T follicular helper cell (primary cell): ENCODE measurements at places on chromosomes 1 and 21.
A peak's percentile ranks its signal among the peaks of the same experiment; 100 is the strongest.

- no peak for DNase-seq
Observed at GRCh38 chr1:36570006-36570405, 87.3 kb upstream of the CSF3R start.

DNA sequence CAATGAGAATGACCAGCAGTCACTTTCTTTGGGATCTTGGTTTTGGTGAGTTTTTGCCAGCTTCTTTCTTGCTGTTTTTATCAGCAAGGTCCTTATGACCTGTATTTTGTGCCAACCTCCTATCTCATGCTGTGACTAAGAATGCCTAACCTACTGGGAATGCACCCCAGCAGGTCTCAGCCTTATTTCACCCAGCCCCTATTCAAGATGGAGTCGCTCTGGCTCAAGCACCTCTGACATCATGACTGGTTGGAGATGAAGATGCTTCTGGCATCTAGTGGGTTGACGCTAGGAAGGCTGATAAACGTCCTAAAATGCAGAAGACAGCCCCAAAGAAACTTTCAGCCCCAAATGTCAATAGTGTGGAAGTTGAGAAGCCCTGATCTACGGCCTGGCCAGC is 33.6 kb upstream of the NHLH2 start:
- no peak for DNase-seq

GRCh38 chr1:156090840-156091188 is 8.5 kb upstream of the MEX3A start:
- DNase-seq, result peak; percentile 82

GRCh38 chr1:46039571-46040052 is 92.8 kb downstream of the PIK3R3 start:
- DNase-seq, result no peak

DNA sequence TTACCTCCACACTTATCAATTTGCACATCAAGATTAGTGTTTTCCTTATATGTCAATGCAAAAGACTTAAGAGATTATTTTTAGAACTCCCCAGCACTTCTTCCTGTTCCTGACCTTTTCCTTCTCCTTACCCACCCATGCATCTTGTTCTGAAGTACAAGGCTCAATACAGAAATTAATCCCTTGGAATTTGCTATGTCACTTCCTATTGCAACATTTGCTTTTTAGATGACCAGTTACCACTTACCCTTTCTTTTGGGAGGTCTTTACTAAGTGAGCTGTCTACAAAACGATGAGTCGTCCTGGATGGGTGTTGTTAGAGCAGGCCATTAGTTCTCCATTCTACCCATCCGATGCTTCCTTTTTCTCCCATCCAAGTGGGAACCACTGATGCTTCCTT is 221.2 kb downstream of the FMN2 start:
- DNase-seq, result no peak

DNA sequence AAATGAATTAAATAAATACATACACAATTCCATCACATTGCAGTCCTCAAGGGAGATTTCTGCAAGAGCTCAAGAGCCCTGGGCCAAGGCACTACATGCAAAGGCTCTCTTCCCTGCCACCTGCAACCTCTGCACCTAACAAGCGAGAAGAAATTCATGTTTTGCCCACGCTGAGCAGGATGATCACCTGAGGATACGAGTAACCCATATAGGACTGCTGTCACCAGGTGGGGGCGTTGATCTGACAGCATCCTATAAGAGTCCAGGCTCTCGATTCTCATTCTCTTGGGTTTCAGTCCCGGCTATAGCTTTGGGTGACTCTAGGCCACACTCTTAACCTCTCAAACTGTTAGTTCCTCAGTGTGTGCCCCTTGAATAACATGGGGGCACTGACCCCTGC is 18.7 kb upstream of the SPOCD1 start:
- DNase-seq, result no peak

GRCh38 chr1:235108185-235108593 is 20.4 kb downstream of the TOMM20 start:
- DNase-seq, result no peak

GRCh38 chr21:31479222-31479621 is 135.2 kb upstream of the TIAM1 start:
- no peak for DNase-seq

GRCh38 chr1:67683766-67684525 is 1.1 kb upstream of the GADD45A start:
- DNase-seq, result no peak

DNA sequence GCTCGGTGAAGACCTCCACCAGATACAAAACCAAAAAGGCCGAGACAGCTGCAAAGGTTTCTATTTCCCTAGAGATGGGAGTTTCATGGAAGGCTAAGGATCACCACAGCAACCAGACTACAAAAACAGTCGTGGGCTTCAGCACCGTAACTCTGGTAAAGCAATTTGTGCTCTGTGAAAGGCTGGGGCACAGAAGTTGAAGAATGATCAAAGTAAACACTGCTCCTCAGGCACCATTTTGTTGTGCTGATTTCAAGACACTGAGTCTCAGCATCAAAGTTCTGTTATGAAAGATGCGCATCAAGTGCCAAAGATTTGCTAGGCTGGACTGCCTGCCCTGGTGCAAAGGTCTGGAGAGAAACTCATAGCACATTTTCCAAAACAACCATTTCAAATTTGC is 116.2 kb downstream of the TGFBR3 start:
- no peak for DNase-seq

GRCh38 chr1:185681034-185681633 is 53.1 kb upstream of the HMCN1 start:
- no peak for DNase-seq

GRCh38 chr1:88118176-88118845 is 565.8 kb upstream of the PKN2 start:
- no peak for DNase-seq

DNA sequence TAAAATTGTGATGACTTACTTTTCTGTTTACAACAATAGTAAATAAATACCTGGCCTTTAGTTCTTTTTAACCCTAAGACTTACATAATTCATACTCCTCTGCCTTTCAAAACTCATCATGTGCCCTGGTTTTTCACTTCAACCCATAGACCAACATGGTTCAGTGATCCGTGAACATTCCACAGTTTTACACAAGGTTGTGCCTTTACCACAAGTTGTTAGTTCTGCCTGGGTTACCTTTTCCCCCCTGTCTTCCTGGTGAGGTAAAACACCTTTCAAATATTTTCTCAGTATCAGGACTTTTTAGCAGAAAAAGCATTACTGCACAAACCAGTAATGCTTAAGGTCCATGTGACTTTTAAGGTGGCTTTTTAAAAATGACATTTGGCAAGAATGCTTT is 1466.4 kb downstream of the PLA2G4A start:
- DNase-seq, result no peak

DNA sequence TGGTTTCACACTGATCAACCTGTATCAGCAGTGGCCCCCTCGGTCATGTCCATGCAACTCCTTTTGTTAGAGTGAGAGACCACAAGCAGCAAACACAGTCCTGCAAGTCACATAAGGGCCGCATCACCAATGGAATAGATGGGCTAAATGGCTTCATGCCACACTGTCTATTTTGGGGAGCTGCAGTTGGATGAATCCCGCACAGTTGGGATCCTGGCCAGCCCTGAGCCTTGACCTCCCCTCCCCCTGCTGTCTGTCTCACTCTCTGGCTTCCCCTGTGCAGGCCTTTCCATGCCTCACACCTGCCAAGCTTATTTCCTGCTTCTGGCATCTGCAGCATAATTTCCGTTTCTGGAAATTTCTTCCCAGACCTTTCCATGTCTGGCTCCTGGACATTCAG is 57.0 kb downstream of the CNIH3 start:
- DNase-seq, result no peak

DNA sequence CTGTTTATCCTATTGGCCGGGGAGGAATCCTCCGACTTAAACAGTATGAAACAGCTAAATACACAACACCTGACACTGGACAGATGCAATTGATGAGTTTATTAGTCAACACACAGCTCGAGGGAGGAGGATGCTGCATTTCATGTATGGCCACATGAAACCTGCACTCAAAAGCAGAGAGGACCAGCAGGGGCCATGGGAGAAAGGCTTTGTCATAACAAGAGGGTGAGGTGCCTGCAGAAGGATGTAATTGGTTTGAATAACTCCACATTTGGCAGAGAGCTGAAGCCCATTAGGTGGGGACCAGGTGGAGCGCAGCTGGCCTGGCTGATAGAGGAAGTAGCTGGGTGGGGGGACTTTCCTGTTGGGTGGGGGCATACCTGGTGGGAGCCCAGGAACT is 599.1 kb downstream of the PTPRU start:
- DNase-seq, result no peak

DNA sequence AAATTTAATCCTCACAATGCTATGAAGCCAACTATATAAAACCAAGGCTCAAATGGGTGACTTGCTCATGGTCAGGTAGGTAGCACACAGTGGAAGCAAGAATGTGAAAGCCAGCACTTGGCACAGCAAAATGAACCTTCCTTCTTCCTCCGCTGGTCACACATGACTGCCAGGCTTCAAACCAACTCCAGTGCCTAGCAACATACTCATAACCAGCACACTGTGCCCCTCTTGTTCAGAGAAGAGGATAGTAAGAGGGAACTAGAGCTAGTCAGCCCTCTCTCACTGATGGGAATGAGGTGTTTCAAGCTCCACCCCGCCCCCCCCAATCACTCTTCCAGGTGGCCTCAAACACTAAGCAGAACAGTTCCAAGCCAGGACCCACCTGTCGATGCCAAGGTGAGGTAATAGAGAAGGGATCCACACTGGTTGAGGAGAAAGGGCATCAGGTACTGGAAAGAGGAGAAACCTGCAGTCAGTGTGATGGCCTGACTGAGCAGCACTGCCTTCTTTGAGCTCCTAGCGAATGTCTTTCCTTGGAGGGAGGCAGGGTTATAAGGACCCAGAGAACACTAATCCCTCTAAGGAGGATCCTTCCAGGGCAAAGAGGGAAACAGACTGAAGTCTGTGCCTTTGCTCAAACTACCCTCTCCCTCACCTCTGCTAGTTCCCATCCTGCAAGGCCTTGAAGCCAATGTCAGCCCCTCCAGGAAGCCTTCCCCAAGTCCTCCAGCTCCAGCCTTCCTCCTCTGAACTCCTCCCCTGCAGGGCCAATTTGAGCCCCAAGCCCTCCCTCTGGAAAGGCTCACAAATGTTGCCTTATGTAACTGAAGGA is 1.2 kb downstream of the TMEM234 start:
- DNase-seq, result no peak

GRCh38 chr1:53043271-53043670 is 18.7 kb upstream of the PODN start:
- no peak for DNase-seq

DNA sequence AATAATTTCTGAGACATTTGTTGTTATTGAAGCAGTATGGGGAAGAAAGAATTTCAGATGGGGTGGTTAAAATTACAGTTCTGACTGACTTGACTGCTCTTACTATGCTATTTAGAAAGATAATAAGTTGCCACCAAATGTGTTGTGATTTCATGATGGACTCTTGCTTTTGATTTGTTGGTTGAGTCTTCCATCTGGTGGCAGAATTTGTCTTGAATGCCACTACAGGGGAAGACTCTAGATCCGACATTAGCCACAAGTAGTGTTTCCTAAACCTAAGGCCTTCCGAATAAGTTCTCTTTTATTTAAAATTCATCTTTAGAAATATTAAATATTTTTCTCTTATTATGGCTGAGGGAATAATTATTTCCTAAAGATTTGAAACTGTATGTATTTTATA is 190.9 kb upstream of the ADGRL4 start:
- no peak for DNase-seq

GRCh38 chr1:153598309-153599172 is 14.4 kb downstream of the S100A16 start:
- no peak for DNase-seq

- DNase-seq, result no peak
Observed at GRCh38 chr1:9275567-9276034, 17.1 kb upstream of the SPSB1 start.

DNA sequence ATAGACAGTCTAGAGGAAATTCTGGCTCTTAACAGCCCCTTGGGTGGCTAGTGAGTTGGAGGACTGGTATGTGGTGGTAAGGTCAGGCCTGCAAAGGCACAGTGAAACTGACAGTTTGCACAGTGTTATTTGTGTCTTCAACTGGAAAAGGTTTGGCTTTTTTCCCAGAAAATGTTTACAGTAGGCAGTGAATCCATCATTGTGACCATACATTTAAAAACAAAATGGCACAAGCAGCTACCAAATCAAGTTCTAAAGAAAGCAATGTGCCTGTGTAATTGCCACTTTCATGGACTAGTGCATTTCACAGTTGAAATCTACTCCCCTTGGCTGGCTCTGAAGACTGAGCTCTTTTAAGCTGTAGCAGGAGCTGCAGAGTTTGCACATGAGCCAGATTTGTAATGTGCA is 24.8 kb downstream of the ATPAF1 start:
- no peak for DNase-seq

GRCh38 chr1:15758343-15758931 is at the start of gene FBLIM1:
Gene FBLIM1, plus strand, starts transcription at chr1:15758795. Its CDS starts 6,189 bp downstream, at chr1:15764984.
- DNase-seq, result no peak

GRCh38 chr1:163674236-163674635 is 352.5 kb downstream of the NUF2 start:
- DNase-seq, result no peak

GRCh38 chr1:248695451-248696132 is 7.0 kb downstream of the OR14I1 start:
- DNase-seq, result no peak

GRCh38 chr1:12376236-12377045 is 146.6 kb downstream of the VPS13D start:
- no peak for DNase-seq

DNA sequence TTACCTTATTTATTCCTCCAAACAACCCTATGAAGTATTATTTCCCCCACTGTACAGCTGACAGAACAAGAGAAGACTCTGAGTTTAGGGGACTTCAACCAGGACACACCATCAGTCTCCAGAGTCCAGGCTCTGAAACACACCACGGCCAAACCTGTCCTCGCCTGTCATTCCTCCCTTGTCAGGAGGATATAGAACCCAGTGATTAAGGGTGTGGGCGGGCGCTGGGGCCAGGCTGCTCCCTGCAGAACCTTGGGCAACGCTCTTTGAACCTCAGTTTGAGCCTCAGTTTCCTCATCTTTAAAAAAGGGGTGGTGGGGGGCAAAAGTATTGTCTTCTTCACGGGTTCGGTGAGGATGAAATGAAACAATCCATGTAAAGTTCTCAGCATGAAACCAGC is 9.4 kb upstream of the CEP85 start:
- DNase-seq, result no peak

DNA sequence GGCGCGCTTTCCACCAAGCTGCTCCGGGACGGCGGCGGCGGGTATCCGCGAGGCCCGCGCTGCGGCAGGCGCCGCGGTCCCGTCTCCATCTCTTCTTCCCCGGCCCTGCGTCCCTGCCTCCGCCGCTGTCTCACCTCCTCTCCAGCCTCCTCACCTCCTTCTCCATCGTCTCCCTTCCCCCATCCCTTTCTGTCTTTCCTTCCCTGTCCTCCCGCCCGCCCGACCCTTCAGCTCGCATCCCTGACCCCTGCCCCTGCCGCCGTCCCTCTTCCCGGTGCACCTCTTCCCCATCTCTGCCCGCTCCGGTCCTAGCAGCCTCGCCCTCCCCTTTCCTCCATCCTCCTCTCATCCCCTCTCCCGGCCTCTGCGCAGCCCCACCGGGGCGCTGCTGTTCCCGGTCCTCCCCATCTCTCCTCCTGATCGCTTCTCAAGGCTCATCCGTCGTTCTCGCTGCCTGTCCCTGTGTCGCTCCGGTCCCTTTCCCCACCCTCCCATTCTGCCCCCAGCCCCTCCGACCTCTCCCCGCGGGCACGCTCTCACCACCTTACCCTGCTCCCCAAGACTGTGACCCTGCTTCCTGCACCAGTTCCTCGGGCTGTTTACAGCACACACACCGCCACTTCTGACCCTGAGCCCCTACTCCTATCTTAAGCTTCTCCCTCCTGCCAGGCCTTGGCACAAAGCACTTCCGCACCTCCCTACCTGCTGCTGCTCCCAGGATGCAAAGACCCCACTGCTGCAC is 760 bp upstream of the NPHP4 start:
- DNase-seq, result no peak

GRCh38 chr1:233435622-233436021 is 108.1 kb downstream of the MAP3K21 start:
- DNase-seq, result no peak
